AG08395 (cell line): ENCODE measurements at places on chromosomes 5 and 9.

DNA sequence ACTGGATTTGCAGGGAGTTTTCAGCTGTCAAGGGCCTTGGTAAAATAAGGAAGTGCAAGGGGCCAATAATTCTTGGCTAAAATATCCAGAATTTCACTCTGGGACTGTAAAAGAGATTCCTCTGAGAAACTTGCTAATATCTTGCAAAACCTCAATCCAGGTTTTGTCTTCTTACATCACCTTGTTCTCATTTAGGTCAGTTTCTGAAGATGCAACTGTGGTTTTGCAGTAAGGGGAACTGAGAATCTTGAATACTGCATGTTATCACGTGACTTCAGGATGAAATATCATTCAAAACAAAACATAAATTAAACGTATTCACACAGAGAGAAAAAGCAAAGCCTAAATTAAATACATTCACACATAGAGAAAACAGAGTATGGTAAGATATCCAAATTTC, 35.0 kb upstream of the RIC1 start:
- DNase-seq: no peak

DNA sequence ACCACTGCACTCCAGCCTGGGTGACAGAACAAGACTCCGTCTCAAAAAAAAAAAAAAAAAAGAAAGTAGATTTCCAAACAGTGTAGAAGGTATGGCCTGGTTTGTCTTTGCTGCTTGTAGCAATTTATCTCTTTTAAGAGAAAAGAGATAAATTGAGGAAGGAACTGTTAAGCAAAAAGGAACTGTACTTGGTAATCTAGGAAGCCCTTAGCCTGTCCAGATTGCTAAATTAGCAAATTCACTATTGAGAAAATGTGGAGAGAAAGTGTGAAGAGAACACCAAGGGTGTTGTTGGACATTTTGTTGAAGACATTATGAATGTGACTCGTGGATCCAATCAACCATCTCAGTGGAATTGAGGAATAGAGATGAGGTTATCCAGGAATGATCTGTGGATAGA, 13.0 kb upstream of the SUSD3 start:
- no peak for DNase-seq

- no peak for DNase-seq
Observed at GRCh38 chr9:133269537-133270362, 5.3 kb downstream of the ABO start.

DNA sequence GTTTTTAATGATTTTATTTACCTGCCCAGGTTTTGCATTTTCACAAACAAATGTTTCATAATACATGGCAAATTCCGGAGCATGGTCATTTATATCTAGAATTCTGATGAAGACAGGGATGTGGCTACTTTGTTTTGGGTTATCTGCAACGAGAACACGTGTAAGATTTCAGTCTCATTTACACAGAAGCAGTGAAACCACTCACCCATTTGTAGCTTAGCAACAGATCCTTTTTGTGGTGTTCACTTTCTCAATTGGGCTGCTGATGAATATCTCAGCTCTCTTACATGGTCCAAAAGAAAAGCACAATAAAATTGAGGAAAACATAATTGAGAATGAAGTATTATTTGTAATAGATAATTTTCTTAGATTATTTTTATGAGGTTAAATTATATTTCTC, 148.6 kb downstream of the CDH9 start:
- DNase-seq: no peak

DNA sequence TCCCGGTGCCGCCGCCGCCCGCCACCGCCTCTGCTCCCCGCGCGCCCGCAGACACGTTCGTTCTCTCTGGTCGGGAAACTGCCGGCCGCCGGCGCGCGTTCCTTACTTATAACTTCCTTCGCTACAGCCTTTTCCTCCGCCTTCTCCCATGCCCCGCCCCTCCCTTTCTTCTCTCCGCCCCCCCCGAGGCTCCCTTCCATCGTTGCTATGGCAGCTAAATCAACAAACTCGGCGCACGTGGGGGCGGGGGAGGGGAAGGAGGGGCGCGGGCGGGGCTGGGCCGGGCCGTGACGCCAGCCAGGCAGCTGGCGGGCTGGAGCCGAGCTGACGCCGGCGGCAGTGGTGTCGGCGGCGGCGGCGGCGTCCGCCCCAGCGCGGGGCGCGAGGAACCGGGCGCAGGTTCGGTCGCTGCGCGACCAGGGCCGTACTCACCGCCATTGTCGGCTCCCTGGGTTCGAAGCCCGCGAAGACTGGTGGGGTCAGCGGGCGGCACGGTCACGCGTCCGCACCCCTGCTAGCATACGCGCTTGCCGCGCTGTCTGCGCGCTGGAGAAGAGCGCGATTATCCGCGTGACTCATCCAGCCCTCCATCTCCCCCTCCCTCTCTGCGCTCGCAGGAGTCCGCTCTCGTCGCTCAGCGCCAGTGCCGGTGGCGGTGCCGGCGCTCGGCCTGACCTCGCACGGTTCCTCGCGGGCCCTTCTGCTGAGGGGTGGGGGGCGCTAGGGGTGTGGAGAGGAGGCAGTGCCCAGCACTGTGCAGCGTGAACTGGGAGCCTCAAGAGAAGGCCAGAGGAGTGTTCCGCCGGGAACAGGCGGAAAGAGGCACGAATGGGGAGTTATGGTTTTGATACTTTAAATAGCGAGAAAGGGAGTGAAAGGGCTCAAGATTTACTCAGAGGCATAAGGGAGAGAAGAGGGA, at the start of gene KLF4:
Gene KLF4, minus strand, starts transcription at position 83 of the 919 bp plus-strand sequence. CDS start 597 bp downstream, outside the sequence.
- peak; percentile 96 for DNase-seq

DNA sequence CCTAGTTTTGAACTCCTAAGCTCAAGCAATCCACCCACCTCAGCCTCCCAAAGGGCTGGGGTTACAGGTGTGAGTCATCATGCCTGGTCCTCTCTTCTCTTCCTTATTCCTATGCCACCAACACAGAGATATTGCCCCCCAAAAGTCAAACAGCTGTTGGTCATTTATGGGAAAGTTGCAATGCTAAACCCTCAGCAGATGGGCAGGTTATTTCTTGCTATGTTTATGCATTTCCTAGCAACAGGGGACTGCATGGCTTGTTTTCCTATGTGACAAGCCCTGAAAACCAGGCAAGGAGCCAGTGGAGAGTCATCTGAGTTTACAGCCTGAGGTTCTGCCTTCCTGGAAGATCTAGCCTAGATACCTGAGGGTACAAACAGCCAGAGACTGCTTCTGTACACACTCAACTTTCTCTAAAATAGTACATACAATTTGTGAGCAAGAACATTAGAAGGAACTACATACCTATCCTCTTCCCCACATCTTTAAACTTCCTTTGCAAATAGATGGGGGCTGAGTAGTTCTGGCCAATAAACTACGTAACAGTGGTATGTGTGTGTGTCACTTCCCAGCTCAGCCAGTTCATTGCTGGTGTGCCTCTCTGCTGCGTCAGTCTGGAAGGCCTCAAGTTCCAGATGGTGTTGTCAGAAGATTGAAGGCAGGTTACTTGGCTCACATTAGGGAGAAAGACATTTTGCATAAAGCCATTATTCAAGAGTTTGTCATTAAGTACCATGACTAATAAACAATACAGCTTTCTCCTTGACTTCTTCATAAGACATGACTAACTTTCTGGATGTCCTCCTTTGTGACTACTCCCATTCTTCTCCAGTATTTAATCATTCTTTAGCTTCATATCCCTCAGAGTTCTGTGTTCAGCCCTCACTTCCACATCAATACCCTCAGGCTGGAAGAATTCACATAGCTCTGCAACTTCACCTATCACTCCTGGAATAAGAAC, 65.3 kb downstream of the CSNK1A1 start:
- DNase-seq: peak; percentile 85

GRCh38 chr5:31855134-31856040, 216.5 kb downstream of the PDZD2 start:
- no peak for DNase-seq

DNA sequence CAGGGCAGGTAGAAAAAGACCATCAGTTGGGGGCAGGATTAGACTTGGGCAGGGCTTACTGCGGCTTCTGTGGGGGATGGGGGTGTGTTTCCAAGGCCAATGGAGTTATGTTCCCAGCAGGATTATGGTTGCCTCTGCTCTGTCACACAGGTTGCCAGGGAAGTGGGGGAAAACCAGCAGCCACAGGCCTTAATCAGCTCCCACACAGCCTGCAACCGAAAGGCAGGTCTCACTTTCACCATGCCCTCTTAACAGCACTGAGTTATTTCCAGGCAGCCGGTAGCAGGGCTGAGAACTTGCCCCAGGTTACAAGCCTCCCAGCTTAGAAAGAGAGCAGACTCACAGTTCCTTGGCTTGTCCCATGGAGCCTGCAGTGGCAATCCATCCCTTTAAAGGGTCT, 205.5 kb downstream of the FGF10 start:
- no peak for DNase-seq

- DNase-seq: no peak
Observed at GRCh38 chr9:5563417-5563815, 53.1 kb downstream of the PDCD1LG2 start.

DNA sequence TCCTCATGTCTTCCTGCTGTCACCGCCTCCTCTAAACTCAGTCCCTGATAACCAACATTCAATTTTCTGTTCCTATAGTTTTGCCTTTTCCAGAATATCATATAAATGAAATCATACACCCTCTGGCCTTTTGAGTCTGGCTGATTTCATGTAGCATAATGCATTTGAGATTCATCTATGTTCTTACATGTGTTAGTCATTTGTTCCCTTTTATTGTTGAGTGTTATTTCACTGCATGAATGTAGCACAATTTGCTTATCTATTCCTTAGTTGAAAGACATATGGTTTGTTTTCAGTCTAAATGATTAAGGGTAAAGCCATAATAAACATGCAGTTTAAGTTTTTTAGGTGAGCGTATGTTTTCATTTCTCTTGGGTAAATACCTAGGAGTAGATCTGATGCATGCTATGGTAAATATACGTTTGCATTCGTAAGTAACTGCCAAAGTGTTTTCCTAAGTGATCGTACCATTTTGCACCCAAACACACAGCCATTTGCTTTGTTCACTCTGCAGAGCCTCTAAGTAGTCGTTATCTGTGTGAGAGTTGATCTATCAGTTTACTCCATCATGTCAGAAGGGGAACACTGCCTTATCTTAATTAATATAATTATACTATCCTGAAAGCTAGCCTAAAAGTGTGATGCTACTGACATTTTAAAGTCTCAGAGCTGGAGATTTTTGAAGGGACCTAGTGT, 460.8 kb downstream of the DMAC1 start:
- DNase-seq: no peak

DNA sequence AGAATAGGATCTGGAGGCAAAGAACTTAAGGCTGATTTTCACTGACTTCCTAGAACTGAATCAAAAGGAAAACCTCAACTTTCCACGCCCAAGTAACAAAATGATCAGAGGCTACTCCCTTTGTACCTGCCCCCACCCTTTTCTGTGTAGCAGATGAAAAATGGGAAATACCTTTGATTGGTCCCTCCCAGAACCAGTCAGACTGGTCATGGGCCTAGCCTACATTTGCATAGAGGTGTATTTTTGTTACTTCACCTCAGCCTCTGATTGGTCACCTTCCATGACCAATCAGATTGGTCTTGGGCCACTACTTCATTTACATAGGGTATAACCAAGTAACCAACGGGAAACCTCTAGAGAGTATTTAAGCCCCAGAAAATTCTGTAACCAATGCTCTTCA, 1553.5 kb upstream of the C9orf72 start:
- DNase-seq: no peak

DNA sequence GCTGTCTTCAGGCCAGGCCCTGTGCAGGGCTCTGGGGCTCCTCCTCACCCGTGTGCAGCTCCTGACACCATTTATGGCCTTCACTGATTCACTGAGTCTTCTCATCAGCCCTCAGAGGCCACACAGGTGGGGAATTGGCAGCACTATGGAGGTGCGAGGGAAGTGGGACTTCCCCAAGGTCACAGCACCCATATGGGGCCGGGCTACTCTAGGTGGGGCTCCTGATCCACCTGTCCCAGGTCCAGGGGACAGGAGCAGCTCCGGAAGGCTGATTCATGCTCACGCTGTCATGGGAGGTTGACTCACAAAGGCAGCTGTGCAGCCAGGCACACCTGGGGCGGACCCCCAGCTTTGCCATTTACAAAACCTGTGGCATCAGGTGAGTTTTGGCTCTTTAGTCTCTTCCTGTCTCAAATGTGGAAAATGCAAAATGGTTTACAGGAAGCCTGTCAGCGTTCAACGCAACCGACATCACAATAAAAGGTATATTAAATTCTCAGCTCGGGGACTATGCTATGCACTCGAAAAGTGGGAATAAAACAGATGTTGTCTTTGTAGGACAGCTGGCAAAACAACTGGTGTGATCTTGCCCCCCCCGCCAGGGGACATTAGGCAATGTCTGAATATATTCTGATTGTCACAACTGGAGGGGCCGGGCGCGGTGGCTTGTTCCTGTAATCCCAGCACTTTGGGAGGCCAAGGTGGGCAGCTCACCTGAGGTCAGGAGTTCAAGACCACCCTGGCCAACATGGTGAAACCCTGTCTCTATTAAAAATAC, 15.0 kb downstream of the NAIF1 start:
- no peak for DNase-seq

DNA sequence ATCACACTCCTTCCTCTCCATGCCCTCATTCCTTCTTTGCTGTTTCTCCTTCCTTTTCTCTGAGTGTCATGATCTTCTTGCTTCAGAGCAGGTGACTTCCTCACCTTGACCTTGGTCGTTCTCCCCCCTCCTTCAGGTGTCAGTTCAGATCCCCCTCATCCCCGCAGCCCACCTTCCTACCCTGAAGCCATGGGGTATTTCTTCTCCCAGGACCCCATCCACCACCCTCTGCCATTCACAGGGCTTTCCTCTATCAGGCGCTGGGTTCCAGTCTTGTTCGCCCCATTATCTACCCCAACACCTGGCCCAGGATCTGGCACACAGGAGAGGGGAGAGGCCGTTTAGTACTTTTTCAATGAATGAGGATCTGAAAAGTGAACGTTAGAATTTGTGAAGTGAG, 101.0 kb downstream of the NSG2 start:
- DNase-seq: no peak

DNA sequence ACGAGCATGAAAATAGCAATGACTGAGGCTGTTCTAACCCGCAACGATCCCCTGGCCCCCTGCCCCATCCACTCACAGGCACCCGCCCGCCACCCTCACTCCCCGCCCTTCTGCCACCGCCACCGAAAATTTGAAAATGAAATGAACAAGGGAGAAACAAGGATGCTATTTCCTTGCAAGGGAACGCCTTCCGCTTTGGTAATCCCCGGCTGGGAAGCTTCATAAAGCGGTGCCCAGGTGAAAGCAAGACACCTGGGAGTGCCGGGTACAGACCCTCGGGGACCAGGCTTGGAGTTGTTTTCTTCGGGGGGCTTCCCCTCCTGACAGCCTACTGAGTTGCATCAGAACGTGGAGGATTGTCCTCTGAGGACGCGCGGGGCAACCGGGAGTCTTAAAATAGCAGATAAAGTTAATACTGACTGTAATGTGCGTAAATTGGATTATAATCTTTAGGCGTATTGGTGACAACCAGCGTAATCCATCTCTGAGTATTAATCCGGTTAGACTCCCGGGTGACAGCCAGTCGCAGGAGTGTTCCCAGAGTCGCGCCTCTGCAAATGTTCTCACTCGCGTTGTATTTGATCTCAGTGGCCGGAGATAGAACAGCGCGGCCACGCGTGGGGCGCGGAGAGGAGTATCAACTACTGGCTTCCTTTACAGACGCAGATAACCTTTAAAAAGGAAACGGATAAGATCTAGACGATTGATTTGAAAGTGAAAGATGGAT, 885 bp upstream of the MLLT3 start:
- no peak for DNase-seq

- no peak for DNase-seq
Observed at GRCh38 chr5:98933445-98934072, 4.8 kb upstream of the CHD1 start.
